ENCODE measurements at places on chromosomes 11 and 22. TPM values are rescaled to one million over a fixed set of nuclear protein-coding genes. Genes with fewer than 3 reads are reported as not detected.

The GLYATL1B gene
- polyA plus RNA-seq, result not detected

DNA sequence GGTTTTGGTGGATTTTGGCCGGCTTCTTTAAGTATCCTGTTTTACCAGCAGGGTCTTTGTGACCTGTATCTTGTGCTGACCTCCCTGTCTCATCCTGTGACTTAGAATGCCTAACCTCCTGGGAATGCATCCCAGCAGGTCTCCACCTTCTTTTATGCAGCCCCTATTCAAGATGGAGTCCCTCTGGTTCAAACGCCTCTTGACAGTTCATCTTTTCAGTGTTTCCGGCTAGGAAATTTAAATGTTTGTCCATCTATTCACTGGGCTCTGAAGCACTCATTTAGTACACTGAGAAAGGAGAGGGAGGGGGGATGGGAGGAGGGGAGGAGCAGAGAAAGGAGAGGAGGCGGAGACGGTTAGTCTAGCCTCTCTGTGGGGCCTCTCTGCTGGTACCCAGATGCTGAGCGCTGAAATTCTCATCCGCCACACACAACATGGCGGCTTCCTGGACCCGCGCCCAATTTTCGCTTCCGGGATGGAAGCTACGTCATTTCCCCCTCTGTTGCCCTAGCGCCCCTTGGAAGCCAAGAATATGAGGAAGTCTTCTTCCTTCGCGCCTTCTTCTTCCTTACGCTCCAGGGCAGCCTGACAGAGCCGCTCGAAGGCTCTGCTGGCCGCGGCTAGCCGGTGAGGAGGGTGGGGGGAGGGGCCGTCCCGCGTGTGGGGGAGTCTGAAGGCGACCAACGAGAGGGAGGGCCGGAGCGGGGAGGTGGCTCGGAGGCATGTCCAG lies 69.0 kb upstream of the SYT13 start:
- H3K36me3 ChIP-seq, result no peaks in the 10 kb centered on the region
- H3K4me3 ChIP-seq, result peak overlapping the region; percentile 66
- no peak overlapping the region for H3K27ac ChIP-seq
- H3K27me3 ChIP-seq, result no peaks in the 10 kb centered on the region
- peak; percentile 88 for DNase-seq

- H3K4me3 ChIP-seq, result no peak overlapping the region
- no peaks in the 10 kb centered on the region for H3K4me1 ChIP-seq
- H3K36me3 ChIP-seq, result no peaks in the 10 kb centered on the region
- no peak for DNase-seq
- H3K27me3 ChIP-seq, result peaks cover 31% of the 10 kb centered on the region
- H3K27ac ChIP-seq, result no peak overlapping the region
Measured at GRCh38 chr22:47402876-47403525, 640.6 kb downstream of the TBC1D22A start.

The SYT12 gene
- 0.52 TPM for polyA plus RNA-seq

GRCh38 chr22:31148953-31149627 lies 8.8 kb upstream of the PLA2G3 start:
- no peak overlapping the region for H3K27ac ChIP-seq
- no peaks in the 10 kb centered on the region for H3K4me1 ChIP-seq
- H3K4me3 ChIP-seq, result no peak overlapping the region
- no peaks in the 10 kb centered on the region for H3K27me3 ChIP-seq
- DNase-seq, result peak; percentile 88
- H3K36me3 ChIP-seq, result no peaks in the 10 kb centered on the region

GRCh38 chr11:57424792-57425564 lies 1.9 kb downstream of the SLC43A3 start:
- no peak for DNase-seq
- no peaks in the 10 kb centered on the region for H3K27me3 ChIP-seq
- no peak overlapping the region for H3K4me3 ChIP-seq
- H3K4me1 ChIP-seq, result peaks cover 24% of the 10 kb centered on the region

GRCh38 chr22:29755889-29756288 lies 10.9 kb downstream of the ZMAT5 start:
- no peak overlapping the region for H3K4me3 ChIP-seq
- DNase-seq, result no peak
- no peaks in the 10 kb centered on the region for H3K36me3 ChIP-seq

The PTPRCAP gene
- 1.3 TPM for polyA plus RNA-seq

- H3K27me3 ChIP-seq, result no peaks in the 10 kb centered on the region
- H3K4me1 ChIP-seq, result no peaks in the 10 kb centered on the region
- H3K27ac ChIP-seq, result no peak overlapping the region
- no peaks in the 10 kb centered on the region for H3K36me3 ChIP-seq
- H3K4me3 ChIP-seq, result no peak overlapping the region
Measured at GRCh38 chr11:31702966-31703365, 108.2 kb downstream of the PAX6 start.

GRCh38 chr11:75280770-75281468 lies 40.3 kb downstream of the TPBGL start:
- H3K36me3 ChIP-seq, result no peaks in the 10 kb centered on the region
- no peak for DNase-seq
- peaks cover 17% of the 10 kb centered on the region for H3K4me1 ChIP-seq
- H3K27ac ChIP-seq, result no peak overlapping the region
- H3K4me3 ChIP-seq, result no peak overlapping the region
- no peaks in the 10 kb centered on the region for H3K27me3 ChIP-seq

DNA sequence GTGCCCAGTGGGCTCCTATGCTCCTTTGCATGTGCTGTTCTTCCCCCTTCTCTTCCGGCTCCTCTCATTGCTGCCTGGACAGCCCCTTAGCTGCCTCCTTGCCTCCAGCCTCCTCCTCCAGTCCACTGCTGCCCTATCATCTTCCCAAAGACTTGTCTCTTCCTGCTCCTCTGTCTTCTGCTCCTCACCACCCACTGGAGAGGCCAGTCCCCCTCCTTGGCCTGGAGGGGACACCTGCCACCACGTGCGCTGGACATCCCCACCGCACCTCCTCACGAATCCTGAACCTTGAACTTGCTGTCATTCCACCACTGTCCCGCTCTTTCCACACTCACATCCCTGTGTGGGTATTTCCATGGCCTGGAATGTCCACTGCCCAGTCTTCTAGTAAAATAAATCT lies 49.8 kb downstream of the MICAL2 start:
- no peak overlapping the region for H3K4me3 ChIP-seq
- H3K27me3 ChIP-seq, result no peaks in the 10 kb centered on the region
- DNase-seq, result no peak
- peaks cover 2% of the 10 kb centered on the region for H3K4me1 ChIP-seq

- H3K4me3 ChIP-seq, result no peak overlapping the region
- no peak overlapping the region for H3K27ac ChIP-seq
- H3K27me3 ChIP-seq, result no peaks in the 10 kb centered on the region
- H3K4me1 ChIP-seq, result peaks cover 3% of the 10 kb centered on the region
- DNase-seq, result no peak
Measured at GRCh38 chr11:62419314-62419929, 589 bp downstream of the SCGB1A1 start.
